Sciatic nerve (tissue), 2 donors: ENCODE measurements at places on chromosomes 6 and 20. TPM values are rescaled to one million over a fixed set of nuclear protein-coding genes. Genes with fewer than 3 reads are reported as not detected.

The CST4 gene
- not detected for total RNA-seq

The SLC17A1 gene
- not detected for total RNA-seq

The POLR3F gene
- total RNA-seq: 7.7 TPM

The SLC16A10 gene
- total RNA-seq: 3.1 TPM

The ADGRB3 gene
- 8.5 TPM for total RNA-seq

The TRIM40 gene
- total RNA-seq: not detected

The NMBR gene
- total RNA-seq: 0.45 TPM

The C20orf141 gene
- not detected for total RNA-seq

The CFB gene
- 72.6 TPM for total RNA-seq

The RIPOR3 gene
- 26.3 TPM for total RNA-seq

The RHAG gene
- 2.9 TPM for total RNA-seq

The RAD21L1 gene
- not detected for total RNA-seq

The INSM1 gene
- not detected for total RNA-seq

The TNFRSF6B gene
- total RNA-seq: 6.1 TPM

The CASS4 gene
- total RNA-seq: 2.4 TPM

The TTK gene
- 0.80 TPM for total RNA-seq

The BAK1 gene
- 10.7 TPM for total RNA-seq

The HAO1 gene
- total RNA-seq: not detected

The TCF21 gene
- total RNA-seq: 0.80 TPM

The RFX6 gene
- total RNA-seq: not detected

The LST1 gene
- total RNA-seq: 17.7 TPM

The NKX2-2 gene
- total RNA-seq: not detected

The CRISP2 gene
- not detected for total RNA-seq

The BFSP1 gene
- total RNA-seq: 0.98 TPM

The RAET1E gene
- total RNA-seq: 0.80 TPM

The NDRG3 gene
- 30.7 TPM for total RNA-seq

The ERVFRD-1 gene
- 0.22 TPM for total RNA-seq

The MYO6 gene
- total RNA-seq: 29.4 TPM

The SPINT3 gene
- total RNA-seq: not detected

The RALY gene
- total RNA-seq: 94.6 TPM

The OVOL2 gene
- not detected for total RNA-seq

The PMEPA1 gene
- total RNA-seq: 26.3 TPM

The MUCL3 gene
- total RNA-seq: 0.18 TPM

The PPP1R16B gene
- total RNA-seq: 7.5 TPM

The DZANK1 gene
- total RNA-seq: 3.5 TPM

The RIPPLY2 gene
- 0.80 TPM for total RNA-seq

The FOXQ1 gene
- total RNA-seq: 1.7 TPM

The RAB44 gene
- total RNA-seq: 0.27 TPM

The LAMP5 gene
- 1.6 TPM for total RNA-seq

The ACTR5 gene
- total RNA-seq: 8.5 TPM

The ADGRG6 gene
- total RNA-seq: 57.4 TPM

The CTCFL gene
- 0.27 TPM for total RNA-seq

The ME1 gene
- total RNA-seq: 30.5 TPM

The FAM110A gene
- total RNA-seq: 4.2 TPM

The GFRAL gene
- total RNA-seq: 0.22 TPM

The DDAH2 gene
- 124 TPM for total RNA-seq

The NRSN1 gene
- total RNA-seq: not detected

The TRIM31 gene
- total RNA-seq: not detected

The MLIP gene
- total RNA-seq: 396 TPM

The HFE gene
- 13.9 TPM for total RNA-seq

The BMP5 gene
- total RNA-seq: 1.3 TPM

The SYTL3 gene
- 2.5 TPM for total RNA-seq

The CST7 gene
- 6.7 TPM for total RNA-seq

The GLP1R gene
- total RNA-seq: 1.6 TPM

The PTGIS gene
- 89.7 TPM for total RNA-seq

The SCGN gene
- total RNA-seq: not detected

The CLVS2 gene
- total RNA-seq: 0.04 TPM

The BMP6 gene
- total RNA-seq: 9.0 TPM

The PGC gene
- total RNA-seq: 0.27 TPM

The MDFI gene
- 15.2 TPM for total RNA-seq
